BE2C (cell line): ENCODE measurements at places on chromosomes 5 and 9.
A peak's percentile ranks its signal among the peaks of the same experiment; 100 is the strongest.

DNA sequence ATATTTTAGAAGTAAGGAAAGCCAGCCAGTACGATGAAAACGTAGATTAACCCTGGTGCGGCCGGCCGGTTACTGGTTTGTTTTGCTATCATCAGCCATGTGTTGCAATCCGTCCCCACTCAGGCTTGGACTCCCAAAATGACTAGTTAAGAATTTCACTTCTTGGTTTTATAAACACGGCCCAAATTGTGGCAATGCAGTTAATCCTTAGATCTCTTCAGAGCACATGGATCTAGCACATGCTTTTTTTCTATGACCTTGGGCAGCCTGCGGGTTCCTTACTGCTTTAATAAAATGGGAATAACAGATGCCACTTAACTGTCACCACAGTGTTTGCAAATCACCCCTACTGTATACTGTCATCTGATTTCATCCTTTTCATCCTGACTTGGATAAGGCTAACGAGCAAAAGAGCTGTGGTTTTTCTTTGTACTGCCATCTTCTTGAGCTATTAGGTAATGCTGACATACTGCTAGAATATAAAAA is 1.5 kb downstream of the NDFIP1 start:
- DNase-seq = no peak

GRCh38 chr5:171449426-171449825 is 30.0 kb downstream of the FGF18 start:
- DNase-seq = no peak

- DNase-seq = no peak
These were observed 60.2 kb upstream of the PCSK5 start for GRCh38 chr9:75830303-75830702.

- DNase-seq = no peak
These were observed 48.9 kb downstream of the AHRR start for GRCh38 chr5:370311-370958.

- DNase-seq = no peak
These were observed 127.6 kb upstream of the CYLC2 start for GRCh38 chr9:102867488-102867887.

- no peak for DNase-seq
These were observed at the start of gene NTRK2 for GRCh38 chr9:84669288-84670137. Gene NTRK2, plus strand, starts transcription at chr9:84669729. Its CDS starts 1,020 bp downstream, at chr9:84670749.

GRCh38 chr5:133635051-133635450 is 22.7 kb upstream of the FSTL4 start:
- no peak for DNase-seq

DNA sequence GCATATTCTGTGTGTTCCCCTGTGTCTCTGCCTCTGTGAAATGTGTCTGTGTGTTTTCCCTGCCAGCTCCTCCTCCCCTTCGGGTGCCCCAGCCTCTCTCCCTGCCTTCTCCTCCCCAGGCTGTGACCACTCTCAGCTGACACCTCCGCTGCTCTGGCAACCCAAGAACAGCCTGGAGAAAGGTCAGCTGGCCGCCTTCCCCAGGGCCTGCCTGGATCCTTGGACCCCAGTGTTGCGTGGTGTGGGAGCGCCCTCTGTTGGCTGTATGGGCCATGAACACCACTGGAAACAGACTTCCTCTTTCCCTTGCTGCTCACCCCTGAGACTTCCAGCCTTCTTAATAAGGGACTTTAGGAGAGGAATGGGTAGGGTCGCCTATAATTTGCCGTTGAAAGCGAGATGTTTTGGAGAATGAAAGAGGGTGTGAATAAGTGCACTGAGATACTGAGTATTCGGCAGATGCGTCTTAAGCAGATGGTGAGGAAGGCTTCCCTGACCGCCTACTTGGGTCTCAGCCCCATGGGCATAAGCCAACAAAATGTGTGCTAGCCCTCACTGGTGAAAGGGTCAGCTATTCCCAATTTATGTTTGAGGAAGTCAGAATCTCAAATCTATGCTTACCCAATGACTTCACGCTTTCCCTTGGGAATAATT is 114.9 kb upstream of the TRIM32 start:
- DNase-seq = peak; percentile 82
